Esophagus squamous epithelium (tissue), 5 donors: ENCODE measurements at places on chromosomes 5 and 9. TPM values are rescaled to one million over a fixed set of nuclear protein-coding genes. Genes with fewer than 3 reads are reported as not detected.

- DNase-seq = no peak
These were observed 256.4 kb upstream of the CDH6 start for GRCh38 chr5:30937070-30937469.

DNA sequence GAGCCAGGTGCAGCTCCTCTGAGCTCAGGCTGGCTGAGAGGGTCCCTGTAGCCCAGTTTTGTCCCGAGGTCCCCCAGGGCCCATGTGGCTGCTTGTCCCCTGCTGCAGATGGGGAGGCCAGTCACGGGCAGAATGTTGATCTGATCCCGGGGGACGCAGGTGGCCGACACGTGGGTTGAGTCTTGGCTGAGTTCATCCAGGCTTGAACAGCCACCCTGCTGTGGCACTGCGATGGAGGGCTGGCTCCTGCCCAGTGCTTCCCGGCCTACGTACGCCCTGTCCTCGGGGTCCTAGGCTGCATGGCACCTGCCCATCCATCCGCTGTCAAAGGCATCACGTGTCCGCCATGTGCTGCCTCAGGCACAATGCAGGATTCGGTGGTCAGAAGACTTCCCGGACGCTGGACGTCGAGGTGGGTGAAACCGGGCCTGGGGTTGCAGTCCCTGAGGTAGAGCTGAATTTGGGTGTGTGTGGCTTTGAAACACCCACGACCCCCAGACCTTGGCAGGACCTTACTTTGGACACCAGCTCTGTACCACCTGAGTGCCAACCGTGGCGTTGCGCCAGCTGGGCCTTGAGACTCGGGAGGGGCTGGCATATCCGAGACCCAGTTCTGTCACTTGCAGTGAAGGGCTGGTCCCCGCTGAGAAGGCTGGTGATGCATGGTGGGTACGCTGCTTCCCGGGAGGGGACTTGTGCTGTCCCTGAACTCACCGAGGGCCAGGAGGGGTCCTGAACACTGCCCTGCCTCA, 22.3 kb downstream of the RXRA start:
- no peak for DNase-seq

The WNT8A gene
- total RNA-seq = not detected

DNA sequence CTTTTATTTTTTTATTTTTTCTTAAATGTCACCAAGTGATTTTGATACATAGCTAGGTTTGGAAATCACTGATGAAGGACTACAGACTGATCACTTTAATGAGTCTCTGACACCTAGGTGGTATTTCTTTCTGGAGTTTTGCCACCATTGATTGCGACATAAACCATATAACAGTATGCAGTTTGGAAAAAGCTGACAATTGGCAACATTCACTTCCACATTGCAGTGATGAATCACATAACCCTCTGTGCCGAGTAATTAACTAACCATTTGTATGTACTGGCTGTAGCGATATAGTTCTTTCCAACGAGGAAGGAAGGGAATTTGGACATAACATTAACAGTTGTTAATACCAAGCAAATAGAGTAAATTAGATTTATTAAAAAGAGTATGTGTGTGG, 222.9 kb upstream of the EFNA5 start:
- DNase-seq = no peak

DNA sequence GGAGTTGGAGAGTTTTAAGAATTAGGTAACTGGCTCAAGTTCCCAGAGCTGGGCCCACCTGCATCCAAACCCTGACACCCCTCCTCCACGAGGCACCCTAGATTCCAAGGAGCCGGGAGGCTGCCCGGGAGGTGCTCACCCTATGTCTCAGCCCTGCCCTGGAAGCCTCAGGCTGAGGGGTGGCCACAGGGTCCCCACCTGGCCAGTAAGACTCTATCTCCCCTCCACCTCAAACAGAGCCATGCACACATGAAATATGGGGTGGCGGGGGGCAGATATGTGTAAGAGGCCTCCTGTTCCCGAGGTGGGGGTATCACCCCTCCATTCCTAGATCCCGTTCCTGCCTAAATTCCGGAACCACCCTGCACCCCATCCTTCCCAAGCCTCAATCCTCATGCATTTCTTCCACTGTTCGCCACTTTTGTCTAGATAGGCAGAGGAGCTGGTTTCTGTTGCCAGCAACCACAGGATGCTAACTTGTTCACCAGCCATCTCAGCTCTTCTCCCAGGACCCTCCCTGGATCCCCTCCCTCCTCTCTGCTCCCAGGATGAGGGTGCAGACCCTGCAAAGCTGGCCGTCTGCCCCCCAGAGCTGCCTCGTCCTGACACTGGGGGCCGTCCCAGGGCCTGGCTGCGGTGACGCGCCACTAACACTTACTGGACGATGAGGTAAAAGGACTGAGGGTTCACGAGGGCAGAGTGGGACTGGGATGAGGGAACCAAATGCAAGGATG, 44.1 kb downstream of the COL23A1 start:
- DNase-seq = no peak

DNA sequence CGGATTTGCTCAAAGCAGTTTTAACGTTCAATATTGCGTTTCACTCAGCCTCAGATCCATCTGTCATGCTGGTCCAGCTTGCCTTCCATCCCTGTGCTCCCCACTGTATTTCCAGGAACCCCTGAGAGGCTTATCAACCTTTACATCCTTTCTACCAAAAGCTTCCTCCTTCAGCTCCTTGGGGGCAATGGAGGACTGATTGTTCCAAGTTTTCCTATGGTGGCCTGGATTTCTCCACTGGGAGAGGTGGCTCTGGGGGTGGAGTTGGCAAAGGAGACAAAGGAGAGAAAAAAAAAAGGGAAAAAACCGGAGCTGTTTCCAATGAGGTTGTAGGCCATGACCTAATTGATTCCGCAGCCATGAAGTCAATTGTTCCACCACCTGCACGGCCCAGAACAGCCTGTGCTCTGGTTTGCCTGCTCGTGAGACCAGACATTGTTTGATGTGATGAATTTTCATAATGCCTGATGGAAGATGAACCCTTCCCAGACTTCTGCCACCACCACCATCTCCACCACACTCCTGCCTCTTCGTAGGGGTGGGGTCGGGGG, 54.1 kb downstream of the ABLIM3 start:
- DNase-seq = no peak

- DNase-seq = no peak
These were observed 189.5 kb downstream of the SEC61B start for GRCh38 chr9:99411479-99412115.
